Amygdala (tissue), 56 donors: ENCODE measurements at places on chromosomes 6 and 20.

DNA sequence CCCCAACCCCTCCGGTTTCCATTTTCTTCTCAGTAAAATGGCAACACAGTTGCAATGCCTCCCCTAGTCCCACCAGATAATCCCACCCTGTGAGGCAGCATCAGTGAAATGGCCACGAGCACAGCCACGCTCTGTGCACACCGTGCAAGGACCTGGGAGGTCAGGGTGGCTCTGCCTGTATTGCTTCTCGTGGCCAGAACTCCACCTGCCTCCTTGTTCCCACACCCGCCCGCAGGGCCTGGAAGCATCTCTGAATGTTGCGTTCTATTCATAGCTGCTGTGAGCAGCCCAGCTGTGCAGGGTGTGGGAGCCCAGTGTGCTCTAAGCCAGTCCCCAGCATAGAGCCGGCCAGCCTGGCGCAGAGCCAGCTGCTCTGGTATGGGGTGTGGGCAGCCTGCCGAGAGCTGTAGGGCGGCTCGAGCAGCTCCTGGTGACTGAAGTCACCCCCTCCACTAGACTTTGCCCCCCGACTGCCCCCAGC lies 161.1 kb downstream of the DLL1 start:
- peak; percentile 31 for DNase-seq

DNA sequence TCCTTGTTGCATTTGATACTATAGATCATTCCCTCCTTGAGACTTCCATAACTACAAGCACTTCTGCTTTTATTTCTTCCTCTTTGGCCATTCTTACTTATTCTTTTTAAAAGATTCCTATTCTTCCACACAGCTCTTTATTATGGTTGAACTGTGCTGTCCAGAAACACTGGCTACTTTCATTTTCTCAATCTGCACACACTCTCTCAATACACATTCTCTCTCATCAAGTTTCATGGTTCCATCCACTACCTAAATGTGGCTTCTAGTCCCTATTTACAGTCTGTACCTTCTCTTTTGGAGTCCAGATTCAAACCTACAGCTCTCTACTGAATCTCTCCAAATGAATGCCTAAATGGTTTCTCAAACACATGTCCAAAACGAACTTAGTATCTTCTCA lies 214.3 kb upstream of the RSPO3 start:
- DNase-seq, result no peak

GRCh38 chr6:156651486-156651885 lies 125.7 kb upstream of the ARID1B start:
- no peak for DNase-seq

DNA sequence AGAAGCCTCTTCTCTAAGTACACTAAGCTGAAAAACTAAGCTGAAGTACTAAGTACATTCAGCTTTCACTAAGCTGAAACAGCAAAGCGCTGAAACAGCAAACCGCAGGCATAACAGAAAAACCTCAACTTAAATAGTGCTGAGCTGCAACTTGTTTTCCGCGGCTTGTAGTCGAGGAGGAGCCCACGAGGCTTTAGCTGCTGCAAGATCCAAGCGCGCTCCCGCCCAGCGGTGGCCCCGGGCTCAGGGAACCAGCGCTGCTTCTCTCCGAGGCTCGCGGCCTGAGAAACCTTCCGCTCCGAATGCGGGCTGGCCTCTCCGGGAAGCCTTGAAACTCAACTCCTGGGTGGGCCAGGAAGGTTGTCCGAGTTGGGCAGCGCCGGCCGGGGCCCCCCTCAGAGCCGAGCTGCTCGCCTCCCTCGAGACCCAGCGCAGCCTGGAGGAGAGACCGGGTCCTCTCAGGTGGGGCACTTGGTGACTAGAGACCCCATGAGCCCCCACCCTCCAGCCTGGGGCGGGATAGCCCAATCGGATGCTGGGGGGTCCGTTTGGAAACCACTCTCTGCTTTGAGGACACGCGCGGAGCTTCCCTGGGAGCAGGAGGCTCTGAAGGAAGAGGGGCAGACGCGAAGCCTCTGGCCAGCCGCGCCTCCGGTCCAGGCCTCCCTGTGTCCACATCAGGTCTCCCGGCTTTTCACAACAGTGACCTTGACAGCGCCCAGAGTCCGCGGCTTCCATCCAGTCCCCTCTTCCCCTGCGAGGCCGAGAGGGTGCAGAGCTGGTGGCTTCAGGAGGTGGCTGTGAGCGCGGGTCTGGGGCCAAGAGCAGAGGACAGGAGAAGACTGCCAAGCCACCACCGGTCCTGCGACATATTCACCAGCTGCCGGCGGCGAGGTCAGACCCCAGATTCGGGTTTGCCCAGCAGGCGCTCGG lies 38.1 kb upstream of the HLA-E start:
- DNase-seq, result no peak

- DNase-seq, result no peak
Observed at GRCh38 chr20:39876976-39877635, 811.9 kb downstream of the MAFB start.

DNA sequence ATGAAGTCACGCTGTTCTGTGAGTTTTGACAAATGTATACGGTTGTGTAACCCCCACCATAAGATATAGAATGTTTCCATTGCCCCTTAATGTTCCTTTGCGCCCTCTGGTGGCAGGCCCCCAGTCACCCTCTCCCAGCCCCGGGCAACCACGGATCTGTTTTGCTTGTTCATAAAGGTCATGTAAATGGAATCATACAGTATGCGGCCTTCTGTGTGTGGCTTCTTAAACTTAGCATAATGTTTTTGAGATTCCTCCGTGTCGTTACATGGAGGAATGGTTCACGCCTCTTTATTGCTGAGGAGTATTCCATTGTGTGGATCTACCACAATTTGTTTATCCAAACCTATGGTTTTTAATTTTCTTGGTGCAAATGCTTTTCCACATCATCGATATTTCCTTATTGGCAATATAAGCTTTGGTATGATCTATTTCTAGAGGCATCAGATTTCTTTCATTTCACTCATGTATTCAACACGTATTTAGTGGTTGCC lies 28.4 kb downstream of the LYRM2 start:
- DNase-seq, result no peak

DNA sequence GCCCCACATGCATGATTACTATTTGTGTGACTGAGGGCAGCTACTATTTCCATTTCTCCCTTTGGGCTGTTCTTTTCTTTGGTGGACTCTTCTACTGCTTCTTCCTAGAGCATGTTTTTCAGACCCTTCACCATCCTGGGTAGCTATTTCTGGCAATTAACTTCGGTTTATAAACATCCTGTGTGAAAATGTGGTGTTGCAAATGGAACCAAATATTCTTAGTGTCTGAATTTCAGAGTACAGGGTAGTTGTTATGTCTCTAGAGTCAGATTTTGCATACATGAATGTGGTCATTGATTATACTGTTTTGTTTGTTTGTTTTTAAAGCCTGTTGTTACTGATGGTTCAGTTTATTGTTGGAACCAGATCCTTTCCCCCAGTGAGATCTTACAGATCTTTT lies 49.7 kb downstream of the PROKR2 start:
- DNase-seq, result no peak

DNA sequence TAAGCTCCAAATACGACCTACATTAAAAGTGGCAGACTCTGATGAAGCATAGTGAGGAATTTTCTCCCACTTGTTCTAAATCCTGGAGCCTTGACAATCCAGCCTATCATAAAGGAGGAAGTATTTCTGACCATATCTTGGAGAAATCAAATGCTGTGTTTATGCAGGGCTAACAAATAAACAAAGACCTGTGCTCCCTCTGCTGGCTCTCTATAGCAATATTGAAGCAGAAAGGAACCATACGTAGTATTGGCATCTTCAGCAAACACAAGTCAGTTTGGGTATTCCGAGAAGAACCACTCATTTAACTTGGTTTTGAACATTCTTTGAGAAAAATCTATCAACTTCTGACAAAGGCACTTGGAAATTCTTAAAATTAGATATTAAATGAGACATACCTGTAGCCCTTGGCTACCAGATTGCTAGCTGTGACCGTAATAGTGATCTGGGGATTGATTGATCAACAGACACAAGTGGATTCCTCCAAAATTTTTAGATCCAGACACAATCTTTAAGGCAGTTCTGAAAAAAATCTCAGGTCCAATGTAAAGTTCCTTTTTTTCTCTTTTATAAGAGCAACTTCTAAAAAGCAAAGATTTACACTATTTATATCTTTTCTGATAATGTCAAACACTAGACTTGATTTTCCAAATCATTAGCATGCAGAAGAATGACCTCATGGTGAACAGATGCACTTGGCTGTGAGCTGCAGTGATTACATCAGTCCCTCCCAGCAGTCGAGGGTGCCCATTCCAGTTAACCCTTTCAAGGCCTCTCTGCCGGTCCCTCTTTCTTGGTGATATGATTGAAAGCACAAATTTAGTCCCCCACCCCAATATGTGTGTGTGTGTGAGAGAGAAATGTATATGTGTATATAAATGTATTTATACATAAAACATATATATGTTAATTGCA lies 40.2 kb downstream of the INSM1 start:
- DNase-seq, result peak; percentile 52

- no peak for DNase-seq
Observed at GRCh38 chr6:46486181-46486580, 5.1 kb downstream of the RCAN2 start.

GRCh38 chr6:79717989-79718388 lies 86.9 kb downstream of the SH3BGRL2 start:
- DNase-seq, result no peak

DNA sequence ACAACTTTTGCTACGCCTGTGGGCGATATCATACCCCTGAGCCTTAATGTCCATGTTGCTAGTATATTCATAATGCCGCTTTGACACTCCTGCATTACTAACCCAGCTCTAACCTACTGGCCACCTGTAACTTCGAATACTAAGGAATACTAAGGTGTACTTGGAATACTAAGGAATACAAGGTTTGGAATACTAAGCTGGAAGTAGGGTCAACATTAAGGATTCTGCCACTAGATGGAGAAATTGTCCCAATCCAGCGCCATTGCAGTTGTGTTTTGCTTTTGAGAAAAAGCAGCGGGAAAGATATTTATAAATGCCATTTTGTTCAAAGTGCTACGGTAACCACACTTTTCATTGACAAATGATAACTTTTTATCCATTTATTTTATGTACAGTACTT lies 10.7 kb downstream of the TBXT start:
- DNase-seq, result no peak

DNA sequence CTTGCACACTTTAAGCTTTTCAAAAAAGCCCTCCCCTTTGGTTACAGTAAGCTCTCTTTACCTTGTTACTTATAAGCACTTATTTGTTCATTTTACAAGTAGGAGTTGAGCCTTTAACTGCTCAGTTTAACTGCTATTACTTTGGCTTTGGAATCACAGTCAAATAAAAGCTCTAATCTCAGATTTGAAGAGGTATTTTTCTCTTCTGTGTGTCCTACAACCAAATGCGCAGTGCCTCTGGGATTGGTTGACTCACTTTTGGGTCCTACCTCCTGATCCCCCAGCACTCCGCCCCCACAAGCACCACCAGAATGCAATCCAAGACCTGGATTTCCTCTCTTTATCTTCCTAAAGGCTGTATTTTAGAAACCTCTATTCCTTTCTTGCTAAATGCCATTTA lies 2.5 kb downstream of the NCOA7 start:
- no peak for DNase-seq

DNA sequence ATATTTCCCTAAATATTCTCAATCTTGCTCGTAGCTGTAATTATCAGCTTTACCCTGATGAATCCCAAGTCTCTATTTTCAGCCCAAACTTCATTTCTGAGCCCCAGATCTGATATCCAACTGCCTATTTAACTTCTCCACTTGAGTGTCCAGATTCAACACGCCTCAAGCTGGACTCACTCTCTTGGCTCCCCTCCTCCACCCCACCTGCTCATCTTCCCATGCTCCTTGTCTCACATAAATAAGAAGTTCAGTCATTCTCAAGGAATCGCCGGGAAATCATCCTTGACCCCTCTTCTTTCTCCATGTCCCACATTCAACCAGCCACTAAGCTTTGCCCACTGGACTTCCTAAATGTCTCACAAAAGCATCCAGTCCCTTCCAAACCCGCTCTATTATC lies 89.9 kb upstream of the STMND1 start:
- no peak for DNase-seq

DNA sequence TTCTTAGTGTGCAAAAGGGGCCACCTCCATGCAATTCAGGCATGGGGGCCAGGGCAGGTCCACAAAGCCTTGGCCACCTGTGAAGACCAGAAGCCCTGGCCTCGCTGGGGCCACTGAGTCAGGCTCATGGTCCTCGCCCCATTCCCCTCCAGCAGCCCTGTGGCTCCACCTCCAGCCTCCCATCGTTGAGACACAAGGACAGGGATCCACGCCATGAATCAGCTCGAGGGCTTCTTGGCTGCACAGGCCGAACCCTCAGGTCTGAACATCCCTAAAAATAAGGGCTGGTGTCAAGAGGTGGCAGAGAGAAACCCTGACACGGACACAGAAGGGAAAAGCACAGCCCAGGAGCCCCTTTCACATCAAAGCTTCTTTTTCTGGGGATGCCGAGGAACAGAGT lies 68.6 kb upstream of the QKI start:
- no peak for DNase-seq

DNA sequence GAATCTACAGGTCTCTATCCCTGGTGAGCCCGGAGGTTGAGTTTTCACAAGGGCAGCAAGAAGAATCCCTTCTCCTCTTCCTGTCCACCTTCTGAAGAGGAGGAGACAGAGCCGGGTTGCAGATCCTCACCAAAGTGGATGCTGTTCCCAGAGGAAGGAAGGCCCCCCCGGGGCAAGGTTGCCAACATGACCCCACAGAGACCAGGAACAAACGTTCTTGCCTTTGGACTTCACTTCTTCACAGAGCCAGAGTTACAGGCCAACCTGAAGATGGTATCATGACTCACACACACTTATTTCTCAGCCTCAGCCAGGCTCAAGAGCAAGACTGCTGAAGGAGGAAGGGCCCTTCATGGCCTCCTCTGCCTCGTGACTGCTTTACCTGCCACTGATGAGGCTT lies 384.3 kb downstream of the CD83 start:
- no peak for DNase-seq

DNA sequence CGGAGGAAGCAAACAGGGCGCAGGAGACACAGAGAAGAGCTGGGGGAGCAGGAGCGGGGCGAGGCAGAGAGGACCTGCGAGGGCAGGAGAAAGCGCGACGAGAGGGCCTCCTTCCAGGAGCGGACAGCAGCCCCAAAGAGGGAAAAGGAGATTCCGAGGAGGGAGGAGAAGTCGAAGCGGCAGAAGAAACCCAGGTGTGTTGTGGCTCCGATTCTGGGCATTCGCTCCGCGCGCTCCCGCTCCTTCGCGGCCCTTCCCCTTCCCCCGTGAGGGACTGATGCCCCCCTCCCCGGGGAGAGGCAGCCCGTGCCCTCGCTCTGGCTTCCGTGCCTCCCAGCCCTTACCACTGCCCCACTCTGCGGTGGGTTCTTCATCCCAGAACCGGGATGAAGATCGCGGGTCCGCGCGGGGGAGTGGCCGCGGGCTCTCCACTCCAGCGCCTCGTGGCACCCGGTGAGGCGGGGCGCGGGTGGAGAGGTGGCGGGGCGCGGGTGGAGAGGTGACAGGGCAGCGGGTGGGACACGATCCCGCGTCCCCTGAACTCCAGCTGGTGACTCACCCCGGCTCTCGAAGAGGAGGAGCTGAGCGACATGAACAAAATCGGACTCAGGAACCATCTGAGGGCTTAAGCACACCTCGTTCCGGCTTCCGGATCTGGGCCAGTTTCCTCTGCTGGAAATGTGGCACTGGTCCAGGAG lies 22.4 kb downstream of the TMC2 start:
- no peak for DNase-seq

- DNase-seq, result no peak
Observed at GRCh38 chr20:40787941-40788340, 98.9 kb upstream of the MAFB start.

GRCh38 chr6:71103130-71103529 lies 146.3 kb upstream of the B3GAT2 start:
- no peak for DNase-seq
